ENCODE measurements at places on chromosomes 3 and 15.

- H3K4me1 ChIP-seq = no peaks in the 10 kb centered on the region
- H3K36me3 ChIP-seq = no peaks in the 10 kb centered on the region
- H3K27ac ChIP-seq = no peak overlapping the region
- no peak overlapping the region for H3K4me3 ChIP-seq
- no peaks in the 10 kb centered on the region for H3K27me3 ChIP-seq
- DNase-seq = no peak
Measured at GRCh38 chr15:76440441-76440840, 103.9 kb downstream of the ISL2 start.

GRCh38 chr15:78527325-78527724 is 12.9 kb upstream of the PSMA4 start:
- H3K4me3 ChIP-seq = no peak overlapping the region
- no peaks in the 10 kb centered on the region for H3K36me3 ChIP-seq
- DNase-seq = no peak
- H3K27ac ChIP-seq = no peak overlapping the region
- no peaks in the 10 kb centered on the region for H3K27me3 ChIP-seq

- no peak for DNase-seq
- no peaks in the 10 kb centered on the region for H3K36me3 ChIP-seq
Measured at GRCh38 chr3:4734454-4734853, 241.3 kb downstream of the ITPR1 start.

GRCh38 chr15:78034495-78035191 is 42.9 kb downstream of the TBC1D2B start:
- H3K36me3 ChIP-seq = no peaks in the 10 kb centered on the region
- peak overlapping the region; percentile 65 for H3K27ac ChIP-seq
- no peak overlapping the region for H3K4me3 ChIP-seq
- peak; percentile 42 for DNase-seq
- peaks cover 34% of the 10 kb centered on the region for H3K4me1 ChIP-seq
- H3K27me3 ChIP-seq = no peaks in the 10 kb centered on the region

GRCh38 chr15:31279221-31280045 is 47.2 kb upstream of the KLF13 start:
- no peak overlapping the region for H3K27ac ChIP-seq
- no peak for DNase-seq
- H3K4me3 ChIP-seq = no peak overlapping the region
- no peaks in the 10 kb centered on the region for H3K27me3 ChIP-seq

Data from endothelial cell of umbilical vein (primary cell).